Smooth muscle cell of the coronary artery (primary cell): ENCODE measurements at places on chromosomes 3 and 15. TPM values are rescaled to one million over a fixed set of nuclear protein-coding genes. Genes with fewer than 3 reads are reported as not detected.

MRPS25 gene
- 15.9 and 25.3 TPM in 2 replicates for total RNA-seq

ARPIN gene
- 6.2 and 11.1 TPM in 2 replicates for total RNA-seq

CD200 gene
- 2.6 and 24.0 TPM in 2 replicates for total RNA-seq

RRP9 gene
- 24.2 and 38.8 TPM in 2 replicates for total RNA-seq

RPL4 gene
- 2,882 and 3,107 TPM in 2 replicates for total RNA-seq

CHRFAM7A gene
- total RNA-seq, result 1.9 TPM in 1 of 2 replicates, not detected in the other

TRAT1 gene
- not detected in 2 replicates for total RNA-seq

GCSAM gene
- total RNA-seq, result not detected in 2 replicates

LRRC3B gene
- not detected in 2 replicates for total RNA-seq

SPG11 gene
- total RNA-seq, result 42.8 and 81.3 TPM in 2 replicates

SPINK8 gene
- total RNA-seq, result not detected in 2 replicates

GPR27 gene
- total RNA-seq, result 0.08 TPM in 1 of 2 replicates, not detected in the other

GMNC gene
- not detected in 2 replicates for total RNA-seq

RBMS3 gene
- total RNA-seq, result 44.9 and 77.3 TPM in 2 replicates

CAPN3 gene
- total RNA-seq, result 0.60 and 2.6 TPM in 2 replicates

ESYT3 gene
- total RNA-seq, result 0.30 and 4.3 TPM in 2 replicates

GOLGA8T gene
- total RNA-seq, result 0.08 TPM in 1 of 2 replicates, not detected in the other

C3orf85 gene
- not detected in 2 replicates for total RNA-seq

ZFAND6 gene
- 81.7 and 146 TPM in 2 replicates for total RNA-seq

PLA2G4F gene
- not detected in 2 replicates for total RNA-seq

IL5RA gene
- total RNA-seq, result not detected in 2 replicates

EFCC1 gene
- total RNA-seq, result under 0.01 TPM in 1 of 2 replicates, not detected in the other

STRIT1 gene
- not detected in 2 replicates for total RNA-seq

LARP6 gene
- total RNA-seq, result 49.7 and 61.9 TPM in 2 replicates

SEC62 gene
- 42.3 and 62.0 TPM in 2 replicates for total RNA-seq

OXTR gene
- 1.2 and 35.9 TPM in 2 replicates for total RNA-seq

WDR72 gene
- total RNA-seq, result not detected in 2 replicates

PCOLCE2 gene
- 60.4 and 135 TPM in 2 replicates for total RNA-seq

MAGEL2 gene
- under 0.01 TPM in 2 replicates for total RNA-seq

OCA2 gene
- total RNA-seq, result not detected in 2 replicates

C3orf22 gene
- not detected in 2 replicates for total RNA-seq

ANO10 gene
- total RNA-seq, result 26.6 and 32.9 TPM in 2 replicates

UCN2 gene
- total RNA-seq, result under 0.01 and 0.68 TPM in 2 replicates

SCAANT1 gene
- total RNA-seq, result not detected in 2 replicates

CHRM5 gene
- total RNA-seq, result 0.15 TPM in 1 of 2 replicates, not detected in the other

ROBO2 gene
- under 0.01 and 4.9 TPM in 2 replicates for total RNA-seq

KLHDC8B gene
- total RNA-seq, result 24.7 and 26.5 TPM in 2 replicates

BCHE gene
- total RNA-seq, result 0.08 and 0.47 TPM in 2 replicates

MEIS2 gene
- 57.7 and 68.4 TPM in 2 replicates for total RNA-seq

SAMD7 gene
- total RNA-seq, result not detected in 2 replicates

LNP1 gene
- 3.5 and 3.8 TPM in 2 replicates for total RNA-seq

LMCD1 gene
- total RNA-seq, result 24.9 and 202 TPM in 2 replicates

ACSBG1 gene
- under 0.01 TPM in 1 of 2 replicates, not detected in the other for total RNA-seq

C15orf62 gene
- total RNA-seq, result under 0.01 TPM in 1 of 2 replicates, not detected in the other

ZNF770 gene
- 13.3 and 22.2 TPM in 2 replicates for total RNA-seq

NOX5 gene
- total RNA-seq, result 0.08 and 0.12 TPM in 2 replicates

ZMYND10 gene
- total RNA-seq, result 0.70 and 1.1 TPM in 2 replicates

CPLX3 gene
- total RNA-seq, result not detected in 2 replicates

SLC38A3 gene
- not detected in 2 replicates for total RNA-seq

MUC20 gene
- total RNA-seq, result 0.30 TPM in 1 of 2 replicates, not detected in the other

NLGN1 gene
- 0.30 and 3.0 TPM in 2 replicates for total RNA-seq

MRPS22 gene
- 46.9 and 49.1 TPM in 2 replicates for total RNA-seq

SLC22A14 gene
- total RNA-seq, result 0.23 and 0.70 TPM in 2 replicates
